ENCODE measurements at places on chromosomes 12 and 14.

- peak; percentile 22 for DNase-seq
These were observed 378.9 kb downstream of the FUT8 start for GRCh38 chr14:65791191-65791981.

DNA sequence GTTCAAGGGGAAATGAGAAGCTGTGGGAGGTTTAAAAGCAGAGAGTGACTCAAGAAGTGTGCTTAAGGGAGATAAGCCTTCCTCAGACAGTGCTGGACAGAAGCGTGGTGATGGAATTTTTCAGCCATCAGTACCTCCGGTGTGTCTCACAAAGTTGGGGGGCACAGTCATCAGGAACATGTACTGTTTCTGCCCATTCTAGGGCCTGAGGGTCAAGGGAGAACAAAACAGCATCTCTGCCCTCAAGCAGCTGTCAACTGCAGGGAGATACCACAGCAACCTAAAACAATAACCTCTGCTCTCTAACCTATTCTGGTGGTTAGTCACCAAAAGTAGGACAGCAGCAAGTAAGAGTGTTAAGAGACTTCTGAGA, 2.0 kb upstream of the STON2 start:
- no peak for DNase-seq

GRCh38 chr14:30603402-30603801, 18.7 kb upstream of the SCFD1 start:
- DNase-seq: no peak

DNA sequence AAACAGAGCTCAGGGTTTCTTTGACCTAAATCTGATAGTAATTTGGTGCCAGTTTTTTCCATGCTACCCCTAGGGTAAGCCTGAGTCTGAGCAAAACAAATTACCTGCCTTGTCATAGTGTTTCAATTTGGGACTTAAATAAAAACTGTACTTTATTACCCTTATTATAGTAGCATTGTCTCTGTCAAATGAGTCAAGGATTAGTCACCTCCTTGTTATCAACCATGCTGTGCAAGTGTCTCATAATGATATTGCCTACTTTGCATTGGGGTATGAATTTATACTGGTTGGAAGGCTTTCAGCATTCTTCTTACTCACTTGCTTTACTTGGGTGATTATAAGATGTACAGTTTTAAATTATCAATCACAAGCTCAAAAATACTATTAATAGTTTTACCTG, 380.0 kb downstream of the LRFN5 start:
- peak; percentile 22 for DNase-seq
